ENCODE measurements at places on chromosomes 12 and 14.

GRCh38 chr12:52903285-52903854 lies 1.5 kb downstream of the KRT8 start:
- DNase-seq: no peak

DNA sequence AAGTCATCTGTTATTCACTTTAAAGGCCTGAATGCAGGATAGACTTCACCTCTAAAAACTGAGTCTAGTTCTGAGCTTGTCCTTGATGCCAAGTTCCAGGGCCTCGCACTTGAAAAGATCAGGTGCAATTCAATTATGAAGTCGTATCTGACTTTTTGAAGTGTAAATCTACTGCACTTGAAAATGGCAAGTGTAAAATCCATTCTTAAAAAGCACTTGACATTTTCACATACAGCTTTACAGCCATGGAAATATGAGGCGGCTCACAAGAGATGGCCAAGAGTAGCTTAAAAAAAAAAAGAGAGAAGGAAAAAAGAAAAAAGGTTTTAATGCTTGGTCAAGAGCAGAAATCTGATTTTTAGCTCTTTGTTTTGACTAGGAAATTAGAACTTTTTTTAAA lies 172.5 kb downstream of the GXYLT1 start:
- no peak for DNase-seq

DNA sequence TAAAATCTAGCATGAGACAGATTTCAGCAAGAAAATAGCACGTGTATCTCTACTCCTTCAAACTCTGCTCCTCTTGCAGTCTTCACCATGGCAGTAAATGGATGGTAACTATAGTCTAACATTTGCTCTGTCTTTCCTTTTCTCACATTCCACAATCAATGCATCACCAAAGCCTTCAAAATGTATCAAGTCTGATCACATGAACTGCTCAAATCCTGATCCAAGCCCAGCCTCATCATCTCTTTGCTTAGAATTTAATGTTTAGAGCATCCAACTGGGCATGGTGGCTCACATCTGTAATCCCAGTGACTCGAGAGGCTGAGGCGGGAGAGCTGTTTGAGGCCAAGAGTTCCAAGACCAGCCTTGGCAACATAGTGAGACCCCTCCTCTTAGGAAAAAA lies 45.9 kb downstream of the CDK17 start:
- no peak for DNase-seq

GRCh38 chr14:73203527-73203926 lies 33.8 kb upstream of the PAPLN start:
- no peak for DNase-seq

DNA sequence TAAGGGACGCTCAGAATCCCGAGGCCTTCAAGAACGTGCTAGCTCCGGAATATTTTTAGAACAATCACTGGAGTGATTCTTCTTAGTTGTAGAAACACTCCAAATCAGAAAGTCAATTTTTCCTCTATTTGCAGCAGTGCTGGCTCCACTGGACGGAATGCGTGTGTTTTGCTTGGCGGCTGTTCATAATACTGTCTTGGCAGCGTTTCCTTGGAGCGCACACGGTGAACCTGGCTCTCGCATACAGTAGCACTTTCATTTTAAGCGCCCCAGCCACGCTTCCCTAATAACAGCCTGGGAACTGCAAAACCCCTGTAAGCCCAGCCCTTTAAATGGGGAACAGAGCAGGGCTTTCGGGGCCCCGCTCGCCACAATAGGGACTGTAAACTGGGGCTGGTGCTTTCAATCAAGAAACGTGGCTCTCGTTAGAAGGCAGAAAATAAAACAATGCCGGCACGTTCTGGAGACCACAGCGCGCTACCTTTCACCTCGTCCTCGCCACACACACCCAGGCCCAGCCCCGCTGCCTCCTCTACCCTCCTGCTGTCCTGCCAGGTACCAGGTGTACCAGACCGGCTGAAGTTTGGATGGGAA lies 79.9 kb downstream of the BCL11B start:
- no peak for DNase-seq

DNA sequence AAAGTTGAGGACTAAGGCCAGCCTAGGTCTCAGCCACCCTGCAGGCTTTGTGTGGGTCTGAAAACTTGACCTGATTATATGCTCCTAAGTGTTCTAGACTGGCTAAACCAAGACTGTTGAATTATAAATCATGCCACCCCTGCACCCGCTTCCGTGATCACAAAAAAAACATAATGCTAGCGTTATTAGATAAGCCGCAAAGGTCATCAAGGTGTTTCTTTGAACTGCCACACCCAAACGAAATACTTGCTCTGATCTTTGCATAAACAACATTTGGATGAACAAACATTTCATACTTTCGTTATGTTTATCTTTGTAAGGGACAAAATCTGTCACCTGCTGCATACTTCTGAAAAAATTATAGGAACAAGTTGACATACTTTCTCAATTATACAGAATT lies 2.5 kb downstream of the SMCO2 start:
- DNase-seq: no peak

Measured in stimulated activated CD8-positive, alpha-beta memory T cell treated with anti-CD3 and anti-CD28 coated beads, Interleukin-7, amount 100 ng/mL, for 1 hour (primary cell).